ENCODE measurements at places on chromosomes 3 and 15.

DNA sequence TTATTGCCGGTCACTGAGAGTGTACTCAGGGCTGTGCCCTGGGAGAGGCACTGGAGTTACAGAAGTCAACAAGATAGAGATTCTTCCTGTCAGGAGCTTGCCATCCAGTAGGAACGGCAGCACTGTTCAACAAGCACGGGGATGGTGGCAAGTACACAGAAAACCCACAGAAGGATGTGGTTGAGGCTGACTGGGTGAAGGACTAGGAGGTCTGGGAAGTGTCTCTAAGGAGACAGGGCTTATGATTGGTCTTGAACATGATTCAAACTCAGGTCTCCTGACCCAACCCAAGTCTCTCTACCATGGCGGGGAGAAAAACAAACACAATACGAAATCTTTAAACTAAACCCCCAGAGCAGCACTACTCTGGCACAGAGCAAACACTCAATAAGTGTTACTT is 37.6 kb downstream of the ERICH6 start:
- DNase-seq: no peak

DNA sequence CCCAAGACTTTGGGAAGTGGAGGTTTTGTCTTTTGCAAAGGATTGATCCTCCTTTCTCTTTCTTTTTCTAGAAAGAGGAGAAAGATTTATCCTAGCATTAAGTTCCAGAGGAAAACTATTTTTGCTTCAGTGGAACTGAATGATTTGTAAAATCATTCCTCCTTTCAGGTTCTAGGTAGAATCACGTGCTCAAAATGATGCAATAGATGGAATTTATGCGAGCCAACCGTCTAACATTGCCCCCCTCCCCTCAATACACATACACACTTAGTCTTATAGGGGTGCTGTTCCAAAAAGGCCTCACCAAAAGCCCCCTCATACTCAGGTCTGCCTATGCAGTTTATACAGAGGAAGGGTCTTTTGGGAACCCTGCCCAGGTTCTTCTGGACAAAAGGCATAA is 85.3 kb downstream of the AQP9 start:
- DNase-seq: no peak

DNA sequence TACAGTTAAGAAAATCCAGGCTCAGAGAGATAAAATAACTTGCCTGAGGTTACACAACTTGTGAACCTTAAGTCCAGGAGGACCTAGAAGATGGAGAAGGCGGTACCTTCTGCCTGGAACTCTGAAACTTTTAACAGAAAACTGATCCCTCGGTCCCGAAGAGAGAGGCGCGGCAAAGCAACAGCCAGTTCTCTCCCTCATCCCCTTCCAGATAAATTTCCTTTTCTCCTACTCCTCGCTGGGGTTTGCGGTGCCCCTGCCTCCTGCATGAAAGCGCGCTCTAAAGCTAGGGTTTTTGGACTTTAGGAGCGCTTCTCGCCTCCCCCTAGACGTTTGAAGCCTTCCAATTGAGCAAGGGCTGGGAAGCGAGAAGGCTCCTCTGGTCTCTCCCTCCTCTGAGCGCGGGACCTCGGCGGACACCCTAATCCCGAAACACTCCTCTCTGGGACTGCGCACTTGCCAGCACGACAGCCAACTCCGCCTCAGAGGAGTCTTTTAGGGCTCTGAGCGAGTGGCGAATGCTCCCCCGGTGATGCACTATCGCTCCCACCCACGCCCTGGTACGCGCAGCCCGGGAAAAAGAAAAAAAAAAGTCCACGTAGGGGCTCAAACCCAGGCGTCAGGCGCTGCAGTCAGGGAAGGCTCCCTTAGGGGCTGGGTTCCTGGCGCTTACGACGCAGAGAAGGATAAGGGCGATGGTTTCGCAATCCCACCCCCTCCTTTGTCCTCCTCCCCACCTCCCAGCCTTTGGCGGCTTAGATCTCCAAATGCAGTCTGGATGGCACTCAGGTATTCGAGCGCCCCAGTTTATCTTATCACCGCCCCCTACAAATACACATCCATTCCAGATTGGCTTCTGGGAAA is 7.9 kb upstream of the EOMES start:
- no peak for DNase-seq

DNA sequence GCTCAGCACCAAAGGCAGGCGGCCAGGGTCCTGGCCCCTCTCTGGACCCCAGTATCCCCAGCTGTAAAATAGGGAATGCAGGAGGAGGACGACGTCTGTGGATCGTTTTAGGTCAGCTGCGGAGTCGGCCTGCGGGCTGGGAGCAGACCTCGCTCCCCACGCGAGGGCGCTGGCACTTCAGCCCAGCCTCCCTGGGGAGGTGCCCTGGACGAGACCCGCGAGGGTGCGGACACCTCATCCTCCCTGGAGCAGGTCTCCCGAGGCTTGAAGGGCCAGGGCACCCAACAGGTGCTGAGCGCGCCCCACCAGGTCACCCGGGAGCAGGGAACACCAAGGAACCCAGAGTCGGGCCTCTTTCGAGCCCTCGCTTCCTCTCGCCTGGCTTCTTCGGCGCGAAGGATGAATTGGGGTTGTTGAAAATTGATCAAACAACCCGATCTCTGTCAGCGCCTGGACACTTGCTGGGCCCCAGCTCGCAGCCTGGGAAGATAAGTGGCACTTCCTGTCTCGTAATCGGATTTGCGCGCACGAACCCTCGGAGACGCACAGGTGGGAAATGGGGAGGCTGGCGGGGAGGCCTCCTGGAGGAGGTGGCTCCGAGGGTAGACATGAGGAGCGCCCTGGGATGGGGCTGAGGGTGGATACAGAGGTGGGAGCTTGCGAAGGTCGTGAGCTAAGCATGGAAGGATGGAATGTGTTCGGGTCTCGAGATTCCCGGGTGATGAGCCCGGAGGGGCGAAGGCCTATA is 588 bp upstream of the VIPR1 start:
- no peak for DNase-seq

- no peak for DNase-seq
Measured at GRCh38 chr3:115685097-115685496, 61.8 kb downstream of the GAP43 start.

DNA sequence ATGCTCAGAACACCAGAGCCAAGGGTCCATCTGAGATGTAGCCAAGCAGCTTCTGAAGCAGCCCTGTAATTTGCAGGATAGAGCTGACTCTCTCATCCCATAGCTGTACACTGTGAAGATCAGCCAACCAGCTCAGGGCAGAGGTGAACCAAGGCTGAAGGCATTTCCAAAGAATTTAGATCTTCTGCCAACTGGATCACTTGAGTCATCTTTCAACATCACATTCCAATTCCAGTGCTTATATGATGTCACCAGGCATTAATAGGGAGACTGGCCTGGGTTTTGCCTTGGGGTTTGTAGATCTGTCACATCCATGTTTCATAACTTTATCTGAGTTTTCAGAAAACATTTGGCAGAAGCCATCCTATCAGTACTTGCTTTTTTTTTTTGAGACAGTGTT is 98.2 kb downstream of the NR2F2 start:
- no peak for DNase-seq

- DNase-seq: no peak
Measured at GRCh38 chr15:45747426-45747825, 112.6 kb downstream of the SQOR start.

- no peak for DNase-seq
Measured at GRCh38 chr3:160455846-160456245, 6.3 kb upstream of the TRIM59 start.

Data from SIG-M5 (cell line).